ENCODE measurements at places on chromosomes 2 and 18.

DNA sequence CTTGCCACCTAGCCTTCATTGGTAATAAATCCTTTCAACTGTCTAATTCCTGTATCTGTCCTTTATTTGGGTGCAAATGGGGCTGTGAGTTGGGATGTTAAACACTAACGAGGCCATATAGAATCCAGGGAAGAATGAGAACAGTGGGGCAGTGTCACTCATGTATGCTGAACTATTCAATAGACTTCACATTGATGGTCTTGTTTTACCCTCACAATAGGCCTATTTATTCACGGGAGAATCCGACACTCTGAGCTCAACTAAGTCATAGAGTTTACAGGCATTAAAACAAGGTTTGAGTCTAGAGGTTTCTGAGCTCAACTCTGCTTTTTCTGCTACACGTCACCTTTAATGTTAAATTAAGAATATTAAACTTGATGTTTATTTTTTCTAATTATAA lies 421.6 kb downstream of the SOX11 start:
- DNase-seq: no peak

DNA sequence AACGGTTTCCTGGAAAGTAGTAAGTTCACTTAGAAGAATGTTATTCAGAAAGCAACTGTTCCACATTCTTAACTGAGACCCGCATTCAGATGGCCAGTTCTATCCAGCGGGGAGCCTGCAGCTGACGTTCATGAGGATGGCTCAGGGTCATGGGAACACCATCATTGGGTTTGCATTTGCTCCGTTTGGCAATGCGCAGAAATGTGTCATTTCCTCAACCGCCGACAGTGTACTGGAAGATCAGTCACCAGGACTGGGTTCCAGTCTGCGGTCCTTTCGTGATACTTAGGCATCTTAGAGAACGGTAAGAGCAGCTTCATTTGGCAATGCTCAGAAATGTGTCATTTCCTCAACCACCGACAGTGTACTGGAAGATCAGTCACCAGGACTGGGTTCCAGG lies 104.0 kb downstream of the DNER start:
- no peak for DNase-seq

DNA sequence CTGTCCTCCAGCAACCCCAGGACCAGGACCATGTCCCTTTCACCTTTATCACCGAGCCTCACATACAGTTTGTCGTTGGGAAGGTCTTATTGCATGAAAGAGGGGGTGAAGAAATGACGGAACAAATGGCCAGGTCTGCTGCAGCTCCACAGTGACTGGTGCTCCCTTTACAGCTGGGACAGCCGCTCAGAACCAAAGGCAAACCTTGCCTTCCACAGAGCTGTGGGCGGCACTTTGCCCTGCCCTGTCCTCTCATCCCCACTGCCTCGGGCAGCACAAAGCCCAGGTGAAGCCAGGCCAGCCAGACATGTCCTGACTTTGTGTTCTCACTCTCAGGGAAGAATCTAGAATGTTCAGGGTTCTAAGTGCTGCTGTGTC lies 961 bp downstream of the GPR55 start:
- DNase-seq: no peak

- DNase-seq: no peak
Measured at GRCh38 chr18:24840051-24840450, 379.6 kb downstream of the HRH4 start.

DNA sequence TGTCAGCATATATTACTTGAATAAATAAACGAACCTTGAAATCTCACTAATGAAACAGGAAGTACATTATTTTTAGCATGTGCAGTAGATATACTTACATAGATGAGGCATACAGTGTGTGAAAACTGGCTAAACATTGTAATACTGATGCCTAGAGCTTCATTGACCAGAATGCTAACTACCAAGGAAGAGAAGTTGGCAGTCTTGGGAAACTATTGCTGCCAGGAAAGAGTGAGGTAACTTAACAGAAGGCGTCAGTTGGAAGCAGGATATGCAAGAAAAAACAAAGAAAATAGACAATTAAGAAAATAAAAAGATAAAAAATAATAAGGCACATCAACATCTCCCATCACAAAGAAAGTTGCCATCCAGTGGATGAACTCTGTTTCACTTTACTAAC lies 963.0 kb downstream of the TDRD15 start:
- DNase-seq: no peak

- DNase-seq: no peak
Measured at GRCh38 chr18:5961097-5961827, 65.9 kb upstream of the TMEM200C start.

DNA sequence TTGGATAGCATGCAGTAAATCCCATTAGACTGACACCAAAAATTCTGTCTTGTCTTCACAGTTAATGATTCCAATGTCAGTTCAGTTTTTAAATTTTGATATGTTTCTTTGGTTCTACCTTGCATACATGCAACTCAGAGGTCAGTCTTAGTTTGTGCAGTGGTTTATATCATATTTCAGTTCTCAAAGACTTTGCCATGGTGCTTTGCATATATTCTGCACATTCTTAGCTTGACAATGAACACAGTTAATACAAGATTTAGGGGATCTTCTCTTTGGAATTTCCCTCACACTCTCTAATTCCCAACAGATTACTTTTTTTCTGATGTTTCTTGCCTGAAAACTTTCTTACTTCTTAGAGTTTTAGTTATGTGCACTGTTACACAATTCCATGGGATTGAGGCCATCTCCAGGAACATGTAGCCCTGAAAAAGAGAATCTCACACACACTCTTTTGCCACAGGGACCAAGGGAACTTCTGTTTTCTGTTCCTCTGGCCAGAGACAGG lies 17.3 kb downstream of the NOL4 start:
- no peak for DNase-seq

DNA sequence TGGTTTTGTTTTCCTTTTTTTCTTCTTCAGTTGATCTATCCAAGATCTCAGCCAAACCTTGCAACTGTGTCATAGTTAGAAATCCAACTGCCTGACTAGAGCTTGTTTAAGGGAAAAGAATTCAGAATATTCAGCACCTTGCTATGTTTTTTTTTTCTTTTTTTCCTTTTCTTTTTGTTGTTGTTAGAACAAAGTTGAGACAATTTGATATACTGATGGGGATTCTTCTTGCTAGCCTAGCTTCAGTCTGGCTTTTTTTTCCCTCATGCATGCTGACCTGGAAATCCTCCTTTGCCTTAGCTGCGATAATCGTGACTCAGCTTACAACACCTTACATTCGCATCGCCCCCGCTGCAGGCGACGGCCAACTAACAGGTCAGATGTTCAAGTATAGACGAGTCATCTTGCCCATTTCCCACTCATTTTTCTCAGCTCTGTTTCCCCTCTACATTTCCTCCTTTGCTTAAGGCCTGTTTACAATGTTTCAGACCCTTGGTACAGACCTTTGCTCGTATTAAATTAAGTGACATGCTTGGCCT lies 487.2 kb upstream of the RAB12 start:
- DNase-seq: no peak

- no peak for DNase-seq
Measured at GRCh38 chr18:50586710-50587109, 26.8 kb downstream of the MAPK4 start.

DNA sequence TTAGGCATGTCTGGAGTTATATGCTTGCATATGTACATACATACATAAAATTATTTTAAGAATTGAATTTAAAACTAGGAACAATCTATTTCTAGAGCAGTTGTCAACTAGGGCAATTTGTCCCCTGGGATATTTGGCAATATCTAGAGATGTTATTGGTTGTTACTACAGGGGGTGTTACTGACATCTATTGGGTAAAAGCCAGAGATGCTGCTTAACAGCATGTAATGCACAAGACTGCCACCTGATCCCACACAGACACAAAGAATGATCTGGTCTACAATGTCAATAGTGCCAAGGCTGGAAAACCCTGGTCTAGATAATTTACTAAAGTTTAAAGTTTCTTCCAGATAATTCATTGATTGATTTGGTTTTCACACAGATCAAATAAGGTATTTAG lies 185.3 kb downstream of the NYAP2 start:
- DNase-seq: no peak

DNA sequence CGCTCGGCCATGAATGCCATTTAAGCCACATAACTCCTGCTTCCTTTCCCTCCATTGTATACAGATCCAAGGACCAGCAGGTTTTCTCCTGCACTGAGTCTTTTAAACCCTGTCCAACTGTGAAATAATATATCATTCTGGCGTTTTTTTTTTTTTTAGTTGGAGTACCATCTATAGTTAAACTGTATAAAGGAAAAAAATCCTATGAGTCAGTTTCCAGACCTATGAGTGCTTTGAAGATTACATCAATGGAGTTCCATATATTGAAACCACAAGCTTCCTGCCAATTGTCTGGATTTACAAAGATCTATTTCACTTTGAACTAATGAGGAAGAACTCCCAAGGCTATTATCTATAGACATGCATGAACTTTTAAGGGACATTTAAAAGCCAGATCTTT lies 2.4 kb upstream of the MALT1 start:
- DNase-seq: no peak

DNA sequence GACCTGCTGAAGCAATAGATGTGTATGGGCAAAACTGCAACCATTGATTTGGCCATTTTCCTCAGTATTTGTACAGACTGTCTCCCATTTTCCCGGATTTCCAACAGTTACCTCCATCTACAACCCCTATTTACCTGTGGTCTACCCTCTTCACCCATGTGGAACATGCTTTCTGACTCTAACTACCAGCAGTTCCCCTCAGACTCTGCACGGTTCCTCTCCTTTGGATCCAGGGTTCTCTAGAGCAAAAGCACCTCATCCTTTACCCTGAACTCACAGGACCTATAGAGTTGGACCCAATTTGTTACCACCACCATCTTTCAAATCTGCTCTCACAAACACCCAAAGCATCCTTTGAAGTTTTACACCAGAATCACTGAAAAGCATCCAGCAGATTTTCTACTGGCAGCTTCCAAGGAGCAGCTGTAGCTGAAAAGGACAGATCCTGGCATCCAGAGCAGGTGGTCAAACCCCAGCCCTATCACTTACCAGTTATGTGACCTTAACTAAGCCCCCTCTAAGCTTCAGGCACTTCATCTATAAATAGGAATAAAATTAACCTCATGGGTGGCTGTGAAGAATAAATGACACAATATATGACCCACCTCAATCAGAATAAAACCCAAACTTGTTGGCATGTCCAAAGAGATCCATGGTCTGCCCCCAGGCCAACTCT lies 15.3 kb downstream of the CYTIP start:
- DNase-seq: no peak

- DNase-seq: no peak
Measured at GRCh38 chr2:218465987-218466633, 47.2 kb downstream of the VIL1 start.

DNA sequence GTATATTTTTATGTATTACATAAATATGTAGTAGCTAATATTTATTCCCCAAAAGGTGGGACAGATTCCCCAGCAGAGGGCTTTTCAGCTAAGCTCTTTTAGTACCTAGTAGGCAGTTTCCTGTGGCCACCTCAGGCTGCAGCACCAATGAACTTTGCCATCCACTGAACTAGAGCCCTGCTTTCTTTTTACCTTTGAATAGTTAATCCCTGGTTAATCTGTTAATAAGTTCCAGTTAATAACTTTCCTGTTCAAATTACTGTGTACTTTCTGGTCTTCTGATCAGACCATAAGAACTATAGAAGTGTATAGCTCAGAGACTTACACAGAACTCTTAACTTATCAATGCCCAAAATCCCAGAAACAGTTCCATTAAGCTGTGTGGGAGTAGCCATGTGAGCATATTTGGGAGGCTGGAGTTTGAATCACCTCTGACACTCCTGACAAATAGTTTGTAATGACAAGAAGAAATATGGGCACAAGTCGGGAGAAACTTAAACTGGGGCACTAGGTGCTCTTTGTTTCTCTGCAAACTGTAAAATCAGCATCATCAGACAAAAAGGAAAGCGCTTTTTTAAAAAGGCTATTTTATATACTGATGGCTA lies 40.0 kb downstream of the ASXL2 start:
- no peak for DNase-seq

DNA sequence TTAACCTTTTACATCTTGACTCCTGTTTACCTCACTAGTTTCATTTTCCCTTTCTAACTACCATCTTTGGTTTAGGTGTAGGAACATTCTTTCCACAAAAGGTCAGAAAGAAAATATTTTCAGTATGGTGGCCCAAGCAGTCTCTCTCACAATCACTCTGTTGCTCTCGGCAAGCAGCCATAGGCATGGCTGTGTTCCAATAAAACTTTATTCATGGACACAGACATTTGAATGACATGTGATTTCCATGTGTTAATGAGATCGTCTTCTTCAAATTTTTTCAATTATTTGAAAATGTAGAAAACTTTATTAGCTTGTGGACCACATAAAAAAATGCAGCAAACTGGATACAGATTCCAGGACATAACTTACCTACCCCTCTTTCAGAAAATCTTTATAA lies 109.7 kb upstream of the CNTNAP5 start:
- no peak for DNase-seq

DNA sequence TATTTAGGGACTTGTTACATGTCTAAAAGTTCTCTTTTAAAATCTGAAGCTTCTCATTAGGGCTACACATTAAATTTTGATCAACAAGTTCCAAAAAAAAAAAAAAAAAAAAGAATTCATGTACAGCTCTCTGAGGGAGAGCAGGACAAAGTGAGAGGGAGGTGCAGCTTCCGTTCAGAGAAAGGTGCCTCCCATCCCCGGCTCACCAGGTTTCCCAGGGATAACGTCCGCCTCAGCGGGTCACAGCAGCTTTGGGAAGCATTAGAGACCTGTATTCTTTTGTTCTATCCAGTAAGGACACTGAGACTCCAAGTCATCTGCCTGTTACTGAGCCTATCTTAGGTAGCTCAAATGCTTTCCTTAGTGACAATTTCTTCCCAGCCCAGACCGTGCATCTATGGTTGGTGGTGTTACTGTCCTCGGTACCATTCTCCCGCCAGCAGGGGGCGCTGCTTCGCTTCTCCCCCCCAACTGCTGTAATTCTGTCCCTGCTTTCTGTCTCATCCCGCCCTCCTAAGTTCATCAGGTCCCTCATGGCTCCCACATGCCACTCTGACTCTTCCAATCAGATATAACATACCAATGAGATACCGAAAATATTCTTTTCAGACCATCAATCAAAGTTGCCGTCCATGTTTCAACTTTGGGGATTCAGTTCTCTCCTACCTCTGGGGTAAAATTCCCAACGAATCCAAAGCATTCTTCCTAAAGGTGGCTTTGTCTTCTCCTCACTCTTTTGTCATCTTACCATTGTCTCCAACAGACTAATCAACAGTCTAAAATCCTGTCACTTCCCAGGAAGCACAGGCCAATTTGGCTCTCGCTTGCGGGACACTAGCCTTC lies 466.5 kb downstream of the METTL4 start:
- DNase-seq: peak; percentile 28
